ENCODE measurements at places on chromosomes 6 and 20.

GRCh38 chr6:2503816-2504494 lies 246.8 kb downstream of the MYLK4 start:
- DNase-seq: no peak

- DNase-seq: no peak
Measured at GRCh38 chr20:58555078-58555765, 40.0 kb upstream of the APCDD1L start.

DNA sequence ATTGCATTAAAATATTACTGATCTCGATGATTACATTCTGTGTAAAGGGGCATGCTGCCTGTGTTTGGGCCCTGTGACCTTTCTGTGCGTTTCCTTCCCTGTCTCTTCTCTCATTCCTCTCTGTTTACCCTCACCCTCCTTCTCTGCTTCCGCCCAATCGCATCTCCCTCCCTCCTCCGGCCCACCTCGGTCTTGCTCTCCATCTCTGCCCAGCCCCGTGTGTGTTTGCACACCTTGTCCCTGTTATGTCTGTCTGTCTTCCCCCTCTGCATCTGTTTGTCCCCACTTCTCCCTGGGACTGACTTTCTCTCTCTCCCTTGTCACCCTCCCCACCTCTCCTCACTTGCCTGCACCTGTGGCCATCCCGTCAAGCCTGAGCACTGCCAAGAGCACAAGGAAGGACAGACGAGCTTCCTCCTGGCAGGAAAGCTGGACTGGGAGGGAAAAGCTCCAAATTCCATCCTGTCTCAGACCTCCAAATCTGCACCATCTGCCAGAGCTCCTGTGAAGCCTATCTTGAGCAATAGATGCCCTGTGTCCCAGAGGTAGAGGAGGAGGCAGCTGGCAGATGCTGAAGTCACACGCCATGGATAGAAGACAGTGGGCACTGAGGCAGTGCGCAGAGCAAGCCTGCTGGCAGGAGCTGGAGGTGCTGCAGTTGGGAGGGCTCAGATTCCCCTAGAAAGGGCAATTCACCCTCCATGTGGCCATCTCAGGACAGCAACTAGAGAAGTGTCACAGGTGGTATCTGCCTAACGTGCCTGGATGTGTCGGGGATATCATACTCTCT lies 172.3 kb downstream of the PTPRT start:
- no peak for DNase-seq

GRCh38 chr20:25000268-25000801 lies 7.8 kb upstream of the APMAP start:
- no peak for DNase-seq

DNA sequence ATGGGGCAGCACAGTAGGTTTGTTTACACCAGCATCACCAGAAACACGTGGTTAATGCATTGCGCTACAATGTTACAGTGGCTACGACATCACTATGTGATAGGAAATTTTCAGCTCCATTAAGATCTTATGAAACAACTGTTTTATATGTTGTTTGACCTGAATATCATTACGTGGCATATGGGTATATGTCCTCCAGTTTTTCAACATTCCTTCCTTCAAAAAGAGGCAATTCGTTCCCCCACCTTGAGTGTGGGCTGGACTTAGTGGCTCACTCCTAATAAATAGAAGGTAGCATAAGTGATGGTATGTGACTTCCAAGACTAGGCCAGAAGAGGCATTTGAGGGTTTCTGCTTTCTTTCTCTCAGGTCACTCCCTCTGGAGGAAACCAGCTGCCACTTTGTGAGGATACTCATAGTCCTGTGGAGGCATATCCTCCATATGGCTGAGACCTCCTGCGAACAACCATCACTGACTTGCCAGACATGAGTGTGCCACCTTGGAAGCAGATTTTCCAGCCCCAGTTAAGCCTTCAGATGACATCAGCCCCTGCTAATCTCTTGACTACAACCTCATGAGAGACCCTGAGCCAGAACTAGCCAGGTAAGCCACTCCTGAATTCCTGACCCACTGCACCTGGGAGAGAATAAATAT lies 2.3 kb upstream of the TRAM2 start:
- no peak for DNase-seq

GRCh38 chr6:9095137-9095536 lies 659.8 kb upstream of the SLC35B3 start:
- DNase-seq: no peak

- DNase-seq: no peak
Measured at GRCh38 chr6:129163551-129163950, 280.6 kb downstream of the LAMA2 start.

GRCh38 chr6:65399355-65400084 lies 307.5 kb downstream of the EYS start:
- no peak for DNase-seq

Data from stimulated activated CD8-positive, alpha-beta memory T cell treated with anti-CD3 and anti-CD28 coated beads, Interleukin-4, amount 100 ng/mL, for 1 hour (primary cell).